Glutamatergic neuron (in vitro differentiated cells): ENCODE measurements at places on chromosomes 2 and 18.

DNA sequence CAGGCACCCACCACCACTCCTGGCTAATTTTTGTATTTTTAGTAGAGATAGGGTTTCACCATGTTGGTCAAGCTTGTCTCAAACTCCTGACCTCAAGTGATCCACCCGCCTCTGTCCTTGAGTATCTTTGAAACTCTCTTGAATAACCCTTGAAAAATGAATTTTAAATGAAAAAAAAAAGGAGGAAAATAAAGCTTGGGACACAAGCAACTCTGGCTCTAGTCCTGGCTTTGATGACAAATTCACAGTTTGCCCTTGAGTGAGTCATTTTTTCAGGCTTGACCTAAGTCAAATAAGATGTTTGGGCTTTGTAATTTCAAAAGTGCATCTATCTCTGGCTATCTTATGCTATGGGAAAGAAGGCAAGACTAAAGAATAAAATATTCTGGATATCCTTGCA is 79.0 kb upstream of the TRIB2 start:
- no peak for DNase-seq

DNA sequence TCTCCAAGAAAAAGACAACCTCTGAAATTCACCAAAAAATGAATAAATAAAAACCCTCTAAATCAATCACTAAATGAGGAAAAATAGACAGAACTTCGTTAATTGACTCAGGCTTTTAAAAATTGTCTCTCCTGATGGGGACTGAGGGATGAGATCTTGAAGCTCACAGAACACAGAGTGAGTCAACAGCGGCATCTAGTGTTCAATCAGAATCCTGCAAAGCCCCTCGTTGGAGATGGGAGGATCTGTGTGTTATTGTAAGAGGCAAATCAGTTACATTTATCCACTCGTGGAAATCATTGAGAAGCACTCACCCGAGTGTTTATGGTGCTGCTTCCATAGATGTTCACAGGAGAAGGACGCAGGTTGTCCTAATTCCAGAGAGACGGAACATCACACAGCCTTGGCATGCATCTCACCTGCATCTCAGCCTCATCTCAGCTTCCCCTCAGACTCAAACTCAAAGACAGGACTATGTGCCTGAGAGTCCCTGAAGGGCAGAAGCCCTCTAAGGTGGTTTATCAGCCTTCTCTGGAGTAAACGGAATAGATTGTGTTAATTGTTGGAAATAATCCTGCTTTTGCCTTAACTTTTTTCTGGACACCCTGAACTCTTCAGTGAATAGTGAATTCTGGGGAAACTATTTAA is 82.0 kb downstream of the MREG start:
- DNase-seq: peak; percentile 71

- no peak for DNase-seq
Observed at GRCh38 chr18:67475673-67476072, 40.8 kb downstream of the DSEL start.

DNA sequence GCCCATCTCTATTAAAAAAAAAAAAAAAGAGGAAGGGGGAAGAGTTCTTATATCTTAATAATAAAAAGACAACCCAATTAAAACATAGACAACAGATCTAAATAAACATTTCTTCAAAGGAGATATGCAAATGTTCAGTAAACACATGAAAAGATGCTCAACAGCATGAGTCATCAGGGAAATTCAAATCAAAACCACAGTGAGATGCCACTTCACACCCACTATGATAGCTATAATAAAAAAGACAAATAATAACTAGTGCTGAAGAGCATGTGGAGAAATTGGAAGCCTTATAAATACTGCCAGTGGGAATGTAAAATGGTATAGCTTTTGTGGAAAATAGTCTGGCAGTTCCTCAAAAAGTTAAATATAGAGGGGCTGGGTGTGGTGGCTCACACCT is 61.5 kb upstream of the CYP20A1 start:
- no peak for DNase-seq

DNA sequence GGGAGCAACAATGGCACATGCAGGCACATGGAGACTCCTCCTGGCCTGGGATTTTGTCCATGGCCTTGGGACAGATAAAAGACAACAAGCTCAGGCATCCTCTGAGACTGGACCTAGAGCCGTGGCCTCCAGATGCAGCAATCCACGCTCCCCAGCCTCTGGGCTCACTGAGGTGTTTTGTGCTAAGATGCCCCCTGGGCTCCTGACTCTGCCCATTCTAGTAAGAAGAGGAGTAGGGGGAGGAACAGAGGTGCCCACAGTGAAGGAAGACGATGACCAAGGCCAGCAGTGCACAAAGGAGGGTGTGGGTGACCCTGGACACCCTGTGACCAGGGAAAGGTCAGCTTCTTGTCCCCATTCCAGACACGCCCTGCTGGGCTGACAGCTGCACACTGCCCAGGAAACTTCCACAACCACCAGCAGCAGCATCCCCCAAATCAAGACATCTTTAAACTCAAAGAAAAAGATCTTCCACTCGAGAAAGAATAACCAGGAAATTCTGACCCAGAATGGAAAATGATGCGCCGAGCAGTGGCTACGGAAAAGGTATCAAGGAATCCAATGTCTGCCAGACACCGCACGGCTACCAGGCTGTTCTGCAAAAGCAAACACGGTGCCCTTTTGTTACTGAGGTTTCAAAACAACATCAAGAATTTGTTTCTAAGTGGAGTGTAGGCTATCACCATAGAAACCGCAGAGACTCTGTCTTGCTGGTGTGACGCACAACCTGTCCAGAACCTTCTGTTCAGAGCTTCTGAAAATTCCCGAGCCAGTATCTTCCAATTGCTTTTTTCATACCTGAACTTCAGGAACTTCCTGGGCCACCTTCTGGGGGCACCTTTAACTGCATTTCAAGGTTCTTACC is 65.5 kb downstream of the ZNF516 start:
- no peak for DNase-seq

GRCh38 chr18:2222270-2223185 is 348.8 kb downstream of the METTL4 start:
- no peak for DNase-seq
